ENCODE measurements at places on chromosomes 12 and 14.

GRCh38 chr12:111024205-111024801, 103.9 kb upstream of the MYL2 start:
- DNase-seq: peak; percentile 45

- DNase-seq: no peak
These were observed 148.9 kb downstream of the PCNX1 start for GRCh38 chr14:71056168-71056567.

- DNase-seq: no peak
These were observed 61.9 kb downstream of the ZFP36L1 start for GRCh38 chr14:68730811-68731425.

DNA sequence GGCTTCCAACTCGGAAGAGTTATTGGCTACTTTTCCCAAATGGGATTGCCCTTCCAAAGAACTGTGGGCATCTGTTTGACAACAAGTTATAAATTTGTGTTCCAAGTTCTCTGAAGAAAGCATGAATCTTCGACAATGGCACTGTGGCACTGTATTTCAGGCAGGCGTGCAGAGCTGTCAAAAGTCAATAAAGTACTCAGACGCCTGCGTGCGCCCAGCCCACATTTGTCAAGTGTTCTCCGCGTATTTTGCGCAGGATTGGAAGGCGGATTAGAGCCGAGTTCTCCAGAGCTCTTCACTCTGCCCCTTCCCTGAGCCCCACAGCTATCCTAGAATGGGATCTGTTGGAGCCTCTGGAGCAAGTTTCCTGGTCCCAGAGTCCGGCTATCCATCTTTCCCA, 103.2 kb downstream of the SLC25A47 start:
- DNase-seq: no peak

GRCh38 chr14:89502966-89503365, 85.9 kb upstream of the FOXN3 start:
- no peak for DNase-seq

- no peak for DNase-seq
These were observed 601 bp downstream of the COX14 start for GRCh38 chr12:50112456-50113218.

GRCh38 chr12:124774054-124774461, 89.6 kb downstream of the SCARB1 start:
- DNase-seq: peak; percentile 48

- no peak for DNase-seq
These were observed 187.8 kb upstream of the LRFN5 start for GRCh38 chr14:41418851-41419250.

- DNase-seq: no peak
These were observed 37.6 kb upstream of the SMOC1 start for GRCh38 chr14:69841656-69842055.

GRCh38 chr14:75917946-75918335, 63.9 kb downstream of the TGFB3 start:
- DNase-seq: no peak

DNA sequence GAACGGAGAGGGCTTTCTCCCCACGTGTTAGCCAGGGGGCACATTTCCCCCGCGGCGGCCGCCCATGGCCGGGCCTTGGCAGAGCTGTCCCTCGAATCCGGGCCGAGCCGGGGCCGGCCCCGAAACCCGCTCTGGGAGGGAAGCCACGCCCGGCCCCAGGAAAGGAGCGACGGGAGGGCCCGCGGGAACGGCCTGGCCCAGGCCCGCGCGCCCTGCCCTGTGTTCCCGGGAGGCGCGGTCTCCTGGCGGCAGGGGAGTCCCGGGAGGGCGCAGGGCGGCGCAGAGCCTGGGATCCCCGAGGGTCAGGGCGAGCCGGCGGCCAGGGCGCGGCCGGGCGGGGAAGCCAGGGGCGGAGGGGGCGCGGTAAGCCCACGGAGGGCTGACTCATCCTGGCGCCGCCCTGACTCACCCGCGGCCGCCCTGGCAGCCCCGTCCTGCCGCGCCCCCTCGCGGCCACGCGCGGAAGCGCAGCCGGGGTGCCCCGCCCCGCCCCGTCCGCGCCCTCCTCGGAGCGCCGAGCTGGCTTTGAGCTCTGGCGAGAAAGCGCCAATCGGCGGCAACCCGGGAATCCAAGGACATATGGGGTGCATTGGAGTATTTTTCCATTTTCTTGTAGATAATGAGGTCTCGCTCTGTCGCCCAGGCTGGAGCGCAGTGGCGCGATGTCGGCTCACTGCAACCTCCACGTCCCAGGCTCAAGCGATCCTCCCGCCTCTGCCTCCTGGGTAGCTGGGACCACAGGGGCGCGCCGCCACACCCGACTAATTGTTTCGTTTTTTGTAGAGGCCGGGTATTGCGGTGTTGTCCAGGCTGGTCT, 31.8 kb upstream of the PLEKHG6 start:
- DNase-seq: peak; percentile 87

DNA sequence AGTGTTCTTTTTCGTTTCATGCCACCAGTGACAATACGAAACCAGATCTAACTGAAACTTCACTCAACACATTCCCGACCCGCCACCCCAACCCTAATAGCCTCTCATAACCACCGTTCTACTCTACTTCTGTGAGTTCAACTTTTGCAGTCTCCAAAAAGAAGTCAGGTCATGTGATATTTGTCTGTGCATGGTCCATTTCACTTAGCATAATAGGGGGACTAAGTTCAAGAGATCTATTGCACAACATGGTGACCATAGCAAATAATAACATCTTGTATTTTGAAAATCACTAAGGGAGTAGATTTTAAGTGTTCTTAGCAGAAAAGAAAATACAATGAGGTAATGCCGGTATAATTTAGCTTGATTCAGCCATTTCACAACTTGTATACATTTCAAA, 376.4 kb downstream of the DIO2 start:
- DNase-seq: no peak

- no peak for DNase-seq
These were observed 37.9 kb downstream of the FRS2 start for GRCh38 chr12:69508091-69508490.

DNA sequence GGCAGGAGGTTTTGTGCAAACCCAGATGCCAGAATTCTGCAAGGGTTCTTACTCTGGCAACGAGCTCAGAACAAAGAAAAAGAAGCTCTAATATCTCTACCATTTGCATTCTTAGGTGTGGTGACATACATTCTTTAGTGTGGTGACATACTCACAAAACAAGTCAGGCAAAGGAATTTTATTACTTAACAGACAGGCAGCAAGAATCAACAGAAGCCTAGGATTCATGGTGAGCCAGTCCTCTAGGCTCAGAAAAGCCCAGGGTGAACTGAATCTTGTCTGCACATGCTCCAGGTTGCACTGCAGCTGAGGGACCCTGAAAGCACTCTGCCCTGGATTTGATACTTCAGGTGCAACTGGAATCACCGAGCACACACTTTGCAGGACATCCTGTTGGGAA, 122.4 kb upstream of the PTPRQ start:
- peak; percentile 2 for DNase-seq

DNA sequence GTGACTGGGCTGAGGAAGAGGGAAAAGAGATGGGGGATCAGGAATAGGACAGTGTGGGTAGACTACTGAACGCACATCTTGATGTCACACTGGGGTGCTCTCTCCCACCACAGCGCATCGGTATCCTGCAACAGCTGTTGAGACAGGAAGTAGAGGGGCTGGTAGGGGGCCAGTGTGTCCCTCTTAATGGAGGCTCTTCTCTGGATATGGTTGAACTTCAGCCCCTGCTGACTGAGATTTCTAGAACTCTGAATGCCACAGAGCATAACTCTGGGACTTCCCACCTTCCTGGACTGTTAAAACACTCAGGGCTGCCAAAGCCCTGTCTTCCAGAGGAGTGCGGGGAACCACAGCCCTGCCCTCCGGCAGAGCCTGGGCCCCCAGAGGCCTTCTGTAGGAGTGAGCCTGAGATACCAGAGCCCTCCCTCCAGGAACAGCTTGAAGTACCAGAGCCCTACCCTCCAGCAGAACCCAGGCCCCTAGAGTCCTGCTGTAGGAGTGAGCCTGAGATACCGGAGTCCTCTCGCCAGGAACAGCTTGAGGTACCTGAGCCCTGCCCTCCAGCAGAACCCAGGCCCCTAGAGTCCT, 6.9 kb downstream of the C1QL4 start:
- DNase-seq: no peak

DNA sequence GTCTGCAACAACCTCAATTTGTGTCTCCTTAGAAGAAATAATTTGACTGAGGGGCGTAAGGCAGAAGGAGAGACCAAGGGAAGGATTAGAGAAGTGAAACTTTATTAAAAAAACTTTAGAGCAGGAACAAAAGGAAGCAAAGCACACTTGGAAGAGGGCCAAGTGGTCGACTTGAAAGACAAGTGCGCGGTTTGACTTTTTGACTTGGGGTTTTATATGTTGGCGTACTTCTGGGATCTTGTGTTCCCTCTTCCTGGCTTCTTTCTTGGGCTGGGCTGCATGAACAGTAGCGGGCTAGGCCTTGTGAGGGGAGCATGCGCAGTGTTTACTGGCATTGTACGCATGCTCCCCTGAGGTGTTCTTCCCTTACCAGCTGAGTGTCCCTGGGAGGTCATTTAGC, 369.3 kb upstream of the DCN start:
- no peak for DNase-seq

GRCh38 chr12:125092872-125093680, 27.8 kb downstream of the AACS start:
- DNase-seq: peak; percentile 41

- peak; percentile 40 for DNase-seq
These were observed 25.9 kb upstream of the LGALS3 start for GRCh38 chr14:55103005-55103640.

DNA sequence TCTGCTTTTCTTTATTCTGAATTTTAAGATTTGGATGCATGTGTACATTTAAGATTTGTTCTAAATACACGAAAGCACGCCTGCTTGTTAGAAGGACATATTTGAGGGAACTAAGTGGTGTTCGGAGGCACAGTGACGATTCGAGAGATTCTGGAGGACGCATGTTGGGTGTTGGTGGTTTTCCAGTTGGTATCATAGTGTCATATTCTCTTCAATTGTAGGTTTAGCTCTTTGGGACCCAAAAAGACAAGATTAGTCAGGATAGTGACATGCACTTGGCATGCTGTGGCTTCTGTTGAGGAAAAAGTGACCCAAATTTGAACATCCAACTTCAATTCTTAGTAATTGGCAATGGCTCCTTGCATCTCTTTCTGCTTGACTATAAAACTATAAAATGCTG, 30.1 kb downstream of the PRKCH start:
- no peak for DNase-seq

- no peak for DNase-seq
These were observed 12.7 kb upstream of the HNF1A start for GRCh38 chr12:120965534-120966091.

GRCh38 chr12:109125791-109126190, 9.4 kb downstream of the ACACB start:
- no peak for DNase-seq

DNA sequence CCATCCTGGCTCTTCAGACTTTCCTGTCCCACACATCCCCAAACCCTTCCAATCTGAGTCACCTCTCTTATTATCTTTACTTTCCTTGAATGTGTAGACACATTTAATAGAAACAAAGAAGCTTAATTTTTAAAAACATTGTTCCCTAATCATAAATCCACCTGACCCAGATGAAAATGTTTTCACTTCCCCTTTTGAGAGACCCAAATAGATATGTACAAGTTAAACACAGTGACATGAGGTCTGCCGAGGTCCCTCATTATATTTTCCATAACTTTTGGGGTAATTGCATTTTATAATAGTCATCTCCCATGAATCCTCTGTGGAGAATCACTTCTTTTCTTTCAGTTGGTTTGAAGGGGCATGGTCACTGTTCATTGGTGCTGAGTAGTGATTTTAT, 191.1 kb downstream of the GRIN2B start:
- no peak for DNase-seq

DNA sequence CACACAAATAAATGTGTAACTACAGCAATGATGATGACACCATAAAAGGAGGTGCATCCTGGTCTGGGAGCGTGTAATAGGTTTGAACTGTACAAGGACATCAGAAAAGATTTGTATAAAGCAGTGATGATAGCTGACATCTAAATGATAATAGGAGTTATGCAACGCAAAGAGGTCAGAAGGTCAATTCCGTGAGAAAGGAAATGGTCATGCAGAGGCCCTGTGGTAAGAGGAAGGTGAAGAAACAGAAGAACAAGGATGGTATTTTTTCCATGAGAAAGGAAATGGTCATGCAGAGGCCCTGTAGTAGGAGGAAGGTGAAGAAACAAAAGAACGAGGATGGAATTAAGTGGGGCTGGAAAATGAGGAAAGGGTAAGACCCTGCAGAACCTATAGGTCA, 106.7 kb upstream of the TMPO start:
- DNase-seq: no peak

GRCh38 chr12:27462151-27462694, 15.7 kb downstream of the SMCO2 start:
- no peak for DNase-seq

DNA sequence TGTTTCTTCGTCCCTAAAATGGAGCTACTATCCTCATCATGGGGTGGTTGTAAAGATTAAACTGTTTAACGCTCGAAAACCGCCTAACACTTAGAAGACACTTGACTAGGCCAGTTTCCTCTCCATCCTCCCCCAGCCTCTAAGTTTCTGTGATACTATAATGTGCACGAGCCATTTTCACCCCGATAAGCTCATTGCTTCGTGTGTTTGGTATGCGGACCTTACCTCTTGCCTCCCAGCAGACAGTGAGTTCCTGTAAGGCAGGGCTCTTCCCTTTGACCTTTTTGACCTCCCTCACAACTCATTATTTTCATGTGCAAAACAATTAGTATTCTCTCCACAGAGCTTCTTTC, 499 bp upstream of the GXYLT1 start:
- no peak for DNase-seq

DNA sequence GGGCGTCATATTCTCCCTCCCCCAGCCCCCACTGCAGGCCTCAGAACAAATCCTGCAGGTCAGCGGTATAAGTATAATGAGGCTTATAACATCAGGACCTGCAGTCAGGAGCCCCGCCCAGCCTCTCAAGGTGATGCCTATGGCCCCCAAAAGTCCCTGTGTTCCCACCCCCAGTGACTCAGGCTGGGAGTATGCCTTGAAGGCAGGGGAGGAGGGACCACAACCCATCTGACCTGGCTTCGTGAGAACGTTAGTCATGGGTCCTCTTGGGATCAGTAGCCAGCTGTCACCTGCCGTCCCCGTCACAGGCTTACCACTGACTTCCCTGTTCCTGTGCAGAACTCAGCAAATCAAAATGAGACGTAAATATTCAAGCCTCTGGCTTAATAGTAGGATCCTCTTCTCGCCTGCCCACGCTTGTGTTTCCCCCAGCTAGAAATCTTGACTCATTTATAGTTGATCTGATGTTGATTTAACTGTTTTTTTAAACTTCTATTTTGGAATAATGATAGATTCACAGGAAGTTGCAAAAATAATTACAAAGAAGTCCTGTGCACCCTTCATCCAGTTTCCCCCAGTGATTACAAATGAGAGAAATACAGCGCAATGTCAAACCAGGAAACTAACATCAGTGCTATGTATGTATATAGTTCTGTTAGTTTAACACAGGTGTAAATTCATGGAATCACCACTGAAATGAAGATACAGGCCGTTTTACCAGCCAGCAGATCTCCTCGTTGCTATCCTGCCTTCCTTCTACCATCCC, 107.5 kb downstream of the ADGRD1 start:
- DNase-seq: no peak

GRCh38 chr12:120290609-120291305, 946 bp downstream of the RNU4-2 start:
- DNase-seq: no peak
